NCI-H524 treated with DMSO at 0.1 percent for 48 hours (cell line): ENCODE measurements at places on chromosomes 3 and 15.

GRCh38 chr3:8506571-8507061, 5.0 kb downstream of the LMCD1 start:
- no peak for DNase-seq

GRCh38 chr3:20054549-20054987, 14.3 kb downstream of the KAT2B start:
- DNase-seq: no peak

DNA sequence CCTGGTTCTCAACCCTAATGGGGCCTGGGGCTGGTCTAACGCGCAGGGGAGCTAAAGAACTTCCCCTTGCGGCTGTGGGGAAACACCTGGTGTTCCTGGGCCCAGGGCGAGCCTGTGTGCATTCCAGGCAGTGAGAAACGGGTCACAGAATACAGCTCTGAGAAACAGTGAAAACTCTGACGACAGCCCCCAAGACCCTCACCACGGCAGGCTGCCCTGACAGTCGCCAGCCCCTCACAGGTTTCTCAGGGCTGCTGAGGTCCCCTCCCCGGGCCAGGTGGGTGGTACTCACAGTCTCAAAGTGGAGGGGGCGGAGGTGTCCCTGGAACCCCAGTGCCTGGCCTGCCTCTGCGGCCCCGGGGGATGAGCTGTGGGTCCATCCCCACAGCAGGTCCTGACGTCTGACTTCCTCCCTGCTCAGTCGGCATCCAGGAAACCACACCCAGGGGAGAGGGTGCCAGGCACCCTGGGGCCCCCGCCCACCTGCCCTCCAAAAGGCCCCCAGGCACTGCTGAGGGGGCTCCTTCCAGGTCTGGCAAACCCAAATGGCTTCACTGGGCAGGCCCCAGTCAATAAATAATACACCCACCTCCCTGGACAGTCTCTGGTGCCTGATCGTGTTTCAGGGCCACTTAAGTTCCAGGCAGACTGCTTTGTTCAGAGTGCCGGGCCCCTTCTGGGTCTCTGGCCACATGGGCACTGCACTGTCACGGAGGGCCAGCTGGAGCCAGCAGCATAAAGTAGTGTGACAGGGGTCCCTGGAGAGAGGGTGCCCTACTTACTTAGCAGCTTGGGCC, 57.7 kb downstream of the IQSEC1 start:
- peak; percentile 52 for DNase-seq

DNA sequence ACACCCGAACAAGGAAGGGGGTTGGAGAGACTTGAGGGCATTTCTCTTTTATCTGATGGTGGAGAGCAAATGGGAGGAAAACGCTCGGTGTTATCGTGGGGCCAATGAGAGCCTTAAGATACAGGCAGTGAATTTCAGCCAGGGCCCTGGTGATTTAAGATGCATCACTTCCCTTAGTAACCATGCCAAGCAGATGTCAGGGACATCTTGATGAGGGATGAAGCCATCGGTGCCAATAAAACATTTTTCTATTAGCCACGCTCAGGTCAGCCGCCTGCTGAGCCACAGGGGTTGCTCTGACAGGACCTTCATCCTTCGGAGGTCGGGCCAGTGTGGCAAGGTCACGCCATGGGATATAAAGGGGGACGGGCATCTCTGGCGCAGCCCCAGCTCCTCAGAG, 10.6 kb downstream of the IQSEC1 start:
- DNase-seq: no peak

- no peak for DNase-seq
Measured at GRCh38 chr3:155281912-155282311, 11.6 kb downstream of the STRIT1 start.

GRCh38 chr3:37559461-37559860, 302.2 kb upstream of the CTDSPL start:
- DNase-seq: peak; percentile 56

GRCh38 chr15:59703979-59704796, 15.1 kb upstream of the BNIP2 start:
- DNase-seq: no peak
